ENCODE measurements at places on chromosomes 5 and 9. TPM values are rescaled to one million over a fixed set of nuclear protein-coding genes. Genes with fewer than 3 reads are reported as not detected.

Gene PCDHGA6
- total RNA-seq, result 4.8 TPM

GRCh38 chr5:132802044-132802684 lies 10.9 kb upstream of the SOWAHA start:
- DNase-seq, result no peak

GRCh38 chr5:98433673-98434072 lies 339.8 kb upstream of the RGMB start:
- DNase-seq, result no peak

Gene AFAP1L1
- total RNA-seq, result 4.7 TPM

Gene OR1L1
- total RNA-seq, result not detected

Data from GM23338 (cell line).